Activated CD8-positive, alpha-beta memory T cell treated with anti-CD3 and anti-CD28 coated beads for 1 hour (primary cell): ENCODE measurements at places on chromosomes 1 and 21.

DNA sequence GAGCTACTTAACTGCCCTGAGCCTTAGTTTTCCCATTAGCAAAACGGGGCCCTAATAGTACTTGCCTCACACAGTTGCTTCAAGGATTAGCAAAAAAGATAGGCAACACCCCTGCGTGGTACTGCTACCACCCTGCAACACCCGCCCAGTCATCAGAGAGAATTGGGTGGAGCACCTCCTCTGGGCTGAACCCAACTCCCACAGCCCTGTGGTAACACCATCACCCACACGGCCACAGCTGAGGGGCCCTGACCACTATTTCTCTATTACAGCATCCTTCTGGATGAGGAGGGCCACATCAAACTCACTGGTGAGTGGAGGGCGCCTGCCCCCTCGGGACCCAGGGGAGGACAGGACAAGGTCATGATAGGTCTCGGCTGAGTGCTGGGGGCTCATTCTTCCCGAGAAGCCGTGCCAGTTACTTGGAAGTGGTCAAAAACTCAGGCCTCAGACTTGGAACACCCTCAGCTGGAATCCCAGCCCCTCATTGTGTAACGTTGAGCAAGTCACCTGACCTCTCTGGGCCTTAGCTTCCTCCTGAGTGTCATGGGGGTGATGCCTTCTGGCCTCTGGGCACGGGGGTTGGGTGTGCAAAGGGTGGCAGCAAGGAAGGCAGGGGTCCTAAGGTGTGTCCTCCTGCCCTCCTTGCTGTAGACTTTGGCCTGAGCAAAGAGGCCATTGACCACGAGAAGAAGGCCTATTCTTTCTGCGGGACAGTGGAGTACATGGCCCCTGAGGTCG lies 24.6 kb downstream of the RPS6KA1 start:
- DNase-seq = no peak

DNA sequence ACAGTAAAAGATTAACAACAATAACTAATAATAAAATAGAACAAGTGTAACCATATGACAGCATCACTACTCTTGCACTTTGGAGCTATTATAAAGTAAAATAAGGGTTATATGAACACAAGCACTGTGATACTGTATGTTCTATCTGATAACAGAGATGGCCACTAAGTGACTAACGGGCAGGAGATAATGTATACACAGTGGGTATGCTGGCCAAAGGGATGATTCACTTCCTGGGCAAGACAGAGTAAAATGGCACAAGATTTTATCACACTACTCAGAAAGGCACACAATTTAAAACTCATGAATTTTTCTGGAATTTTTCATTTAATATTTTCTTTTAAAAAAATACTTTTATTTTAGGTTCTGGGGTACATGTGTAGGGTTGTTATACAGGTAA lies 12.3 kb downstream of the SLC9C2 start:
- no peak for DNase-seq

DNA sequence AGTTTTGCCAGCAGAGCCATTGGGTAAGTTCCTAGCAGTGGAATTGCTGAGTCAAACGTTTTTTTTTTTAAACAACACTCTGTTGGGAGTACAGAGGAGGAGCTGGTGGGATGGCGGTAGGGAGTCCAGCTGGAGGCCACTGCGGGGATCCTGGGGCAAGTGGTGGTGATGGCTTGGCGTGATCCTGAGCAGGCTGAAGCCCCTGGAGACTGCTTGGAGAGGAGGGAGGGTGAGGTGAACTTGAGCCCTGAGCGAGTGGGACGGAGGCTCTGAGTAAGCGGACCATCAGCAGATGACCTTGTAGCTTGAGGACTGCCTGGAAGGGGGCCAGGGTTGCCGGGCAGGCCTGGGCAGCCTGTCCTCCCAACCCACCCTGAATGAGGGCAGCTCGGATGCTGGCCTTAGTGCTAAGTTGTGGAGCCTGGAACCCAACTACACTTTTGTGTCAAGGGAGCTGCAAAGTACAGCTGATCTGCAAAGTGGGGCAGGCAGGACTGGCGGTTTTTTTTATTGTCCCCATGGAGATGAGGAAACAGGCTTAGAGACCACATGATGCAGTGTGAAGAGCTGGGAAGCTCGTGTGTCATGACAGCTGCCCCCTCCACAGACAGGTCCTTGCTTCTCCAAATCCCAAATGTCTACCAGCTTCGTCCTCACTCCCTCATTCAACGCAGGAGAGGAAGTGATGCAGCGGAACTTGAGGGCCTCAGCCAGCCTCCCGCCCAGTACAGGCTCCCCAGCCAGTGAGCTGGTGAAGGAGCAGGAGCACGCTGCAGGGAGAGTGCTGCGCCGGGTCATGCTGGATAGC lies 20.2 kb downstream of the MRPL37 start:
- no peak for DNase-seq

GRCh38 chr1:24990779-24991641 lies 60.9 kb upstream of the RUNX3 start:
- DNase-seq = no peak
